ENCODE measurements at places on chromosomes 1 and 21.

DNA sequence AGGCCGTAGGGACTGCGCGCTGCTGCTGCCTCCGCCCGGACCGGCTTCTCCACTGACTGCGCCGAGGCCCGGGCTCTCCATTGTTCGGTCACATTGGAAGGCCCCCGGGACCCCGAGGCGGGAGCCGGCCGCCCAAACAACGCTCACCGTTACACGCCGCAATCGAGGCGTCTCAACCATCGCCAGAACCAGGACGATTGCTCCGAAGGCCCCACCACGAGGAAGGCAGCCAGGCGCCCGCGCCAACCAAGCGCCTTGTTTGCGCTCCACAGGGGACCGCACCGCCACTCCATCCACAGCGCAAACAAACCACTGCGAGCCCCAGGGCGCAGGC, 595 bp downstream of the GLUL start:
- DNase-seq: no peak

- no peak for DNase-seq
Observed at GRCh38 chr1:42931911-42932422, 26.7 kb downstream of the SLC2A1 start.

GRCh38 chr1:159756397-159756796, 24.4 kb upstream of the DUSP23 start:
- DNase-seq: no peak

DNA sequence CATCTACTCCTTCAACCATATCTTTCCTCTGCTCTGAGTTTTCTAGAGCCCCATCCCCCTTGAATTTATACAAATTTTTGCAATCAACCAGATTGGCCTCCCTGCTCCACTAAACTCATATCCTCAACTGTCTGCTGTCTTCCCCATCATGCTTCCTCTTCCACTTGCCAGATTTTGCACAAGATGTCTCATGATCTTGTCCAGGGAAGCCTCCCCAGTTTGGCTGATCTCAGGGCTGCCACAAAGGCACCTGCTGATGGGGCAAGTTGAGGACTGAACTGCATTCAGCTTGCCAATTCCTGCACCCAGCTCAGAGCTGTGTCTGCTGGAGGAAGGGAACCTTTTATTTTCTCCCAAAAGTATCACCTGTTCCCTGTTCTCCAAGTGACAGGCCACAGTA, 3.9 kb upstream of the KCNJ9 start:
- no peak for DNase-seq

DNA sequence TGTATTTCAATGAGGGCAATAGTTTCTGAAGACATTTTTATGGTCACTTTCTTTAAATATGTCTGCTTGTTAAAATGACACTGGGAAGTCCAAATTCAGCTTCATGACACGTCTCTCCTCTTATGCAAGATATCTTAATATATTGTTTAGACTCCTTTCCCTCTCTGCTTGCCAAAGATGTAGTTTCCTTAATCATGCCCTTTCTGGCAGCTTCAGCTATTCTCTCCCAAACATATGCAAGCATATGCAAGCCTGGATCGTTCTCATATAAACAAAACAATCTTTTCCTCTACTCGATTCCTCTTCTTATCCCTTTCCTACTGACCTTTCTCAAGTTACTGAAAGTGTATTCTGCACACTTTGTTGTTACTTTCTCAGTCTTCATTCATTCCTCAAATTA, 372.2 kb downstream of the PTBP2 start:
- no peak for DNase-seq

DNA sequence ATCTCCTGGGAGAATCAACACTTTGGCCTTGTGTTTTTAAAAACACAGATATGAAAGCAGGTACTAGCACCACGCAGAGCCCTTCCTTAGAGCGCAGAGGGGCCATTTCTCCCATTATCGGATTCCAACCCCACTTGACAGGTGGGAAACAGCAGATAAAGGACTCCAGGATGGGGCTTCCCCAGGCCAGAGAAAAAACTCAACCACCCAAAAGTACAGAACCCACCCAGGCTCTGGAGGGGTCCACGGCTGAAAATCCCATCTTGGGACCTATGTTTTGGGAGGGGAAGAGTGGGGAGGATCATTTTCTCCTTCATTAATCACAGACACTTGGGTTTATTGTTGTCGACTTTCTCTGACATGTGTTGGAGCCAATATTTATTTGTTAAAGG, 27.1 kb upstream of the COL18A1 start:
- DNase-seq: no peak

- no peak for DNase-seq
Observed at GRCh38 chr1:221862971-221863370, 121.1 kb upstream of the DUSP10 start.

GRCh38 chr1:89462250-89462649, 62.4 kb upstream of the LRRC8B start:
- no peak for DNase-seq

- no peak for DNase-seq
Observed at GRCh38 chr1:67004176-67004575, 49.8 kb downstream of the SLC35D1 start.

Measured in Karpas-422 (cell line).